ENCODE measurements at places on chromosomes 11 and 22.

- no peak for DNase-seq
Measured at GRCh38 chr11:44854086-44854485, 96.6 kb downstream of the TP53I11 start.

- no peak for DNase-seq
Measured at GRCh38 chr11:72643547-72643946, 30.7 kb downstream of the PDE2A start.

DNA sequence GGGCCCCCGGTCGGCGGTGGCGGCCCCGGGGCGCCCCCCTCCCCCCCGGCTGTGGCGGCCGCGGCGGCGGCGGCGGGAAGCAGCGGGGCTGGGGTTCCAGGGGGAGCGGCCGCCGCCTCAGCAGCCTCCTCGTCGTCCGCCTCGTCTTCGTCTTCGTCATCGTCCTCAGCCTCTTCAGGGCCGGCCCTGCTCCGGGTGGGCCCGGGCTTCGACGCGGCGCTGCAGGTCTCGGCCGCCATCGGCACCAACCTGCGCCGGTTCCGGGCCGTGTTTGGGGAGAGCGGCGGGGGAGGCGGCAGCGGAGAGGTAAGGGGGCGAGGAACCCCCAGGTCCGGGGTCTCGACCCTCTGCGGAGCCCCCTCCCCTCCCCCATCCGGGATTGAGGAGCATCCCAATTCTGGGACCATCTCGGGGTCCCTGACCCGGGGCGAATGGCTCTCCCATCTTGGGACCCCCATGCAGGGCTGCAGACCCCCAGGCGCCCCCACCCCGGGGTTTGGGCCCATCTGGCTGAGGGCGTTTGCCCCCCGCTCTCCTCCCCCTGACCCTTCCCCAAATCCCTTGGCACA lies 431 bp downstream of the KMT2A start:
- no peak for DNase-seq

DNA sequence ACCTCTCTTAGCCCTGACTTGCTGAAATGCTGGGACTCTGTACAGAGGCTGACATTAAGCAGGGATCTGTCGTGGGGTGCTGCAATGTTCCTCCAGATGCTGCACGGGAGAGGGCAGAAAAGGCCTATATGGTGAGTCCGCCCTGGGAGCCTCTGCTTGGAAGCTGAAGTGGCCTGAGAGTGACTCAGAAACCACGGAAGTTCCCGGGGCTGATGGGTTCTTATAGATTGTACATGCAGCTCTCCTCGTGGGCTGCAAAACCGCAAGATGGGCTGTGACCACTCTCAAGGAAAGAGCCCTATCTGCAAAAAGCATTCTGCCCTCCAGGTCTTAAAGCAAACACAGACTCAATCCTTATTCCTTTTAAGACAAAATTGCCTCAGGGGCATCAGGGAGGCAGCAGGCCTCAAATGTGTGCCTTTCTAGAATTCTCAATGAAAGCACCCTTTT lies 5.8 kb upstream of the SLC43A3 start:
- DNase-seq, result peak; percentile 43

GRCh38 chr11:13367115-13367514 lies 89.5 kb downstream of the BMAL1 start:
- no peak for DNase-seq

DNA sequence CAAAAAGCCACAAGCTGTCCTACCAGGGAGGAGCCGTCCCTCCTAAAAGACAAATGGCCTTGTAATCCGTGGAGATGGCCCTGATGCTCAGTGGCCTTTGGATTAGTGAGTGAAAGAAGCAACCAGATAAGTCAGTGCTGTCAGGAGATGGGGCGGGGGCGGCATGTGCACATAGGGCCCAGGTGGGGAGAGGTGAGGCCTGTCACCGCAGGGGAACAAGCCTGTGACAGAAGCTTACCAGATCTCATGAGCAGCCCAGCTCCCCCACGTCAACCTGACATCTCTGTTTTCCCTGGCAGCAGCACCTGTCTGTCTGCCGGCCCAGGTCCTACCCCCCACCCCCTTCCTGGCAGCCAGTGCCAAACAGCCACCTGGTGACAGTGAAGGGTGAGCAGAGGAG lies 162.6 kb downstream of the BUD13 start:
- DNase-seq, result no peak

All from fibroblast of skin of left quadriceps (primary cell).